SJSA1 (cell line): ENCODE measurements at places on chromosomes 12 and 14. TPM values are rescaled to one million over a fixed set of nuclear protein-coding genes. Genes with fewer than 3 reads are reported as not detected.

GRCh38 chr12:66637699-66638301, 41.1 kb downstream of the GRIP1 start:
- no peaks in the 10 kb centered on the region for H3K36me3 ChIP-seq
- H3K27me3 ChIP-seq = peaks cover 3% of the 10 kb centered on the region; the same call in 1 of the 2 replicates
- H3K27ac ChIP-seq = no peak overlapping the region

GRCh38 chr12:70603044-70603443, 34.2 kb downstream of the PTPRB start:
- H3K27me3 ChIP-seq = 0 out of 2 replicates have a peak, but pooled peaks cover 2% of the 10 kb centered on the region
- no peaks in the 10 kb centered on the region for H3K36me3 ChIP-seq
- DNase-seq = no peak
- H3K4me1 ChIP-seq = no peaks in the 10 kb centered on the region

Gene TEP1
- total RNA-seq = 7.9 and 12.1 TPM in 2 replicates

Gene AQP5
- not detected in 2 replicates for total RNA-seq

GRCh38 chr14:27367345-27367744, 769.5 kb upstream of the NOVA1 start:
- H3K36me3 ChIP-seq = no peaks in the 10 kb centered on the region
- no peak overlapping the region for H3K4me3 ChIP-seq

GRCh38 chr14:50092006-50092555, 24.3 kb downstream of the VCPKMT start:
- H3K27ac ChIP-seq = no peak overlapping the region
- no peaks in the 10 kb centered on the region for H3K36me3 ChIP-seq
- H3K27me3 ChIP-seq = no peaks in the 10 kb centered on the region
- DNase-seq = no peak

DNA sequence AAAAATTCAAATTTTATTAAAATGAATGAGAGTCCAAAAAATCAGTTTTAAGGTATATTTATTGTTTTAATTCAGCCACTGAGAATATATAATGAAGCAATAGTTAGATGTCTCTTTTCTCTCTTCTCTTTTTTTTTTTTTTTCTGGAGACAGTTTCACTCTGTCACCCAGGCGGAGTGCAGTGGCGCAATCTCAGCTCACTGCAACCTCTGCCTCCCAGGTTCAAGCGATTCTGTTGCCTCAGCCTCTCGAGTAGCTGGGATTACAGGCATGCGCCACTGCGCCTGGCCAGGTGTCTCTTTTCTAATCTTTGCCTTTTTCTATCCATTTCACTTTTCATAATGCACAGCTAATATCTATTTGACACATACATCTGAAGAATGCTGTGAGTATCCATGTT, 307.1 kb upstream of the RGS6 start:
- H3K4me3 ChIP-seq = no peak overlapping the region
- H3K4me1 ChIP-seq = peaks cover 9% of the 10 kb centered on the region
- H3K27me3 ChIP-seq = no peaks in the 10 kb centered on the region
- no peak for DNase-seq
- no peak overlapping the region for H3K27ac ChIP-seq

- H3K27ac ChIP-seq = no peak overlapping the region
- no peaks in the 10 kb centered on the region for H3K27me3 ChIP-seq
- no peak overlapping the region for H3K4me3 ChIP-seq
Observed at GRCh38 chr12:125892276-125892675, 827.0 kb downstream of the AACS start.

Gene TMEM52B
- total RNA-seq = 0.63 and 1.1 TPM in 2 replicates

DNA sequence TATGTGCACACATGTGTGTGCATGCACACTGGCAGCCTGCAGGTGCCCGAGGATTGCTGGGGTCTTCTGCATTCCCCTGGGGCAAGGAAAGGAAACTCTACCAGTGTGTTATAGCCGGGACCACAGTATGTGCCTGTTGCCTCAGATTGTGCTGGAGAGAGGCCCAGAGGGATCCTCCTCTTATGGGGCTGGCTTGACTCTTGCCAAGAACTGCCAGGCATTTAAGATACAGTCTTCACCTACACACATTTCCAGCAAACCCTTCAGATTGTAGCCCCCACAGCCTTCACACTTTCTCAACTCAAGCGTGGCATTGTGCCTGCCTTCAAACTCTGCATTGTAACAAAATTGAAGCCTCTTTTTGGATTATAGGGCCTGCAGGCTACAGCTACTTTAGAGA, 176.7 kb upstream of the DYRK2 start:
- peaks cover 51% of the 10 kb centered on the region for H3K4me1 ChIP-seq
- no peaks in the 10 kb centered on the region for H3K36me3 ChIP-seq
- no peak overlapping the region for H3K27ac ChIP-seq
- no peak overlapping the region for H3K4me3 ChIP-seq

Gene MAP3K9
- 0.22 and 0.68 TPM in 2 replicates for total RNA-seq
